ENCODE measurements at places on chromosomes 7 and 10.

GRCh38 chr10:114987995-114988394, 50.0 kb downstream of the TRUB1 start:
- H3K27ac ChIP-seq, result no peak overlapping the region
- peaks cover 9% of the 10 kb centered on the region for H3K36me3 ChIP-seq
- H3K27me3 ChIP-seq, result no peaks in the 10 kb centered on the region
- H3K4me3 ChIP-seq, result no peak overlapping the region
- H3K4me1 ChIP-seq, result no peaks in the 10 kb centered on the region
- DNase-seq, result no peak

- H3K27ac ChIP-seq, result no peak overlapping the region
- no peak for DNase-seq
- H3K27me3 ChIP-seq, result no peaks in the 10 kb centered on the region
- no peaks in the 10 kb centered on the region for H3K36me3 ChIP-seq
- no peak overlapping the region for H3K4me3 ChIP-seq
- H3K4me1 ChIP-seq, result no peaks in the 10 kb centered on the region
Observed at GRCh38 chr7:84200859-84201258, 6.3 kb upstream of the SEMA3A start.

GRCh38 chr10:100006243-100006886, 3.4 kb downstream of the DNMBP start:
- H3K27ac ChIP-seq, result no peak overlapping the region
- H3K27me3 ChIP-seq, result no peaks in the 10 kb centered on the region
- no peaks in the 10 kb centered on the region for H3K36me3 ChIP-seq
- DNase-seq, result no peak
- peaks cover 10% of the 10 kb centered on the region for H3K4me1 ChIP-seq

DNA sequence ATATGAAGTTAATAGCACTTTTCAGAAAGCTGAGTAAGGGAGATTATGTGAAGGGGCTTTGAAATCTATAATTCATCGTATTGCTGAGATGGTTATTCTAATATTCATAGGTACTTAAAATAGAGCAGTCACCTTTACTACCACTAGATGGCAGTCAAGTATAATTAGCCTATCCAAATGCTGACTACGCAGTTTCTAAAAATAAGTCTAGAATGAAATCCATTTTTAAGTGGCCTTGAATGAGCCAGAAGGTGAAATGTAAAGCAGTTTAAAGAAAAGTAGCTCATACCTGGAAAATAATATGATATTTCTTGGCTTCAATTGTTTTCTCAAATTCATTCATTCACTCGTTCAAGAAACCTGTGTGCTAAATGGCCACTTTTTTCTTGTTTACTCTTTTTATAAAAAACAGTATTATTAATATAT, 1277.1 kb downstream of the GATA3 start:
- no peaks in the 10 kb centered on the region for H3K36me3 ChIP-seq
- no peak overlapping the region for H3K4me3 ChIP-seq
- no peaks in the 10 kb centered on the region for H3K4me1 ChIP-seq

GRCh38 chr10:123061865-123062264, 53.1 kb downstream of the ACADSB start:
- H3K27ac ChIP-seq, result no peak overlapping the region
- no peaks in the 10 kb centered on the region for H3K4me1 ChIP-seq
- no peaks in the 10 kb centered on the region for H3K27me3 ChIP-seq
- no peak overlapping the region for H3K4me3 ChIP-seq
- no peak for DNase-seq

- H3K27ac ChIP-seq, result no peak overlapping the region
- H3K36me3 ChIP-seq, result no peaks in the 10 kb centered on the region
- DNase-seq, result no peak
- H3K4me1 ChIP-seq, result no peaks in the 10 kb centered on the region
- no peak overlapping the region for H3K4me3 ChIP-seq
Observed at GRCh38 chr7:89477991-89478390, 676.3 kb upstream of the STEAP1 start.

GRCh38 chr7:28036696-28037095, 143.9 kb downstream of the JAZF1 start:
- H3K4me1 ChIP-seq, result no peaks in the 10 kb centered on the region
- H3K36me3 ChIP-seq, result no peaks in the 10 kb centered on the region
- no peak for DNase-seq
- H3K4me3 ChIP-seq, result no peak overlapping the region
- no peaks in the 10 kb centered on the region for H3K27me3 ChIP-seq

GRCh38 chr7:153382641-153383101, 623.1 kb downstream of the ACTR3B start:
- H3K27me3 ChIP-seq, result no peaks in the 10 kb centered on the region
- no peaks in the 10 kb centered on the region for H3K36me3 ChIP-seq
- no peak overlapping the region for H3K27ac ChIP-seq
- no peak for DNase-seq

DNA sequence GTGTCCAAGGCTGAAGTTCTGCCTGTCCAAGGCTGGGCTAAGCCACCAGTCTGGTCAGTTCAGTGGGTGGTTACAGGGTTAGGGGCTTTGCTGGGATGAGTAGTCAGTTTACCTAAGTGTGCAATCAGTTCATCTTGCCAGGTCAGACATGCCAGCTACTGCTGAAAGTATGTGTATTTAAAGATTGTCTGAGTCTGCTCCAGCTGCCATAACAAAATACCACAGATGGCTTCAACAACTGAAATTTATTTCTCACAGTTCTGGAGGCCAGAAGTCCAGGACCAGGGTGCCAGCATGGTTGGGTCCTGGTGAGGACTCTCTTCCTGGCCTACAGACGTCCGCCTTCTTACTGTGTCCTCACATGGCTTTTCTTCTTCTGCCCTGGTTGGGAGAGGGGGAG, 52.4 kb upstream of the TNS3 start:
- no peak for DNase-seq
- H3K27ac ChIP-seq, result no peak overlapping the region
- no peaks in the 10 kb centered on the region for H3K4me1 ChIP-seq
- H3K36me3 ChIP-seq, result no peaks in the 10 kb centered on the region
- H3K4me3 ChIP-seq, result no peak overlapping the region

- H3K4me1 ChIP-seq, result no peaks in the 10 kb centered on the region
- no peak overlapping the region for H3K4me3 ChIP-seq
- no peaks in the 10 kb centered on the region for H3K27me3 ChIP-seq
- H3K27ac ChIP-seq, result no peak overlapping the region
- DNase-seq, result no peak
- no peaks in the 10 kb centered on the region for H3K36me3 ChIP-seq
Observed at GRCh38 chr10:51468424-51468823, 231.0 kb downstream of the CSTF2T start.

GRCh38 chr7:3949242-3949640, 648.2 kb downstream of the SDK1 start:
- no peaks in the 10 kb centered on the region for H3K36me3 ChIP-seq
- H3K27ac ChIP-seq, result no peak overlapping the region
- no peak for DNase-seq
- no peaks in the 10 kb centered on the region for H3K4me1 ChIP-seq

- H3K36me3 ChIP-seq, result no peaks in the 10 kb centered on the region
- peaks cover 4% of the 10 kb centered on the region for H3K27me3 ChIP-seq
- no peak overlapping the region for H3K4me3 ChIP-seq
- DNase-seq, result no peak
Observed at GRCh38 chr10:43263551-43264343, 3.1 kb downstream of the RASGEF1A start.

DNA sequence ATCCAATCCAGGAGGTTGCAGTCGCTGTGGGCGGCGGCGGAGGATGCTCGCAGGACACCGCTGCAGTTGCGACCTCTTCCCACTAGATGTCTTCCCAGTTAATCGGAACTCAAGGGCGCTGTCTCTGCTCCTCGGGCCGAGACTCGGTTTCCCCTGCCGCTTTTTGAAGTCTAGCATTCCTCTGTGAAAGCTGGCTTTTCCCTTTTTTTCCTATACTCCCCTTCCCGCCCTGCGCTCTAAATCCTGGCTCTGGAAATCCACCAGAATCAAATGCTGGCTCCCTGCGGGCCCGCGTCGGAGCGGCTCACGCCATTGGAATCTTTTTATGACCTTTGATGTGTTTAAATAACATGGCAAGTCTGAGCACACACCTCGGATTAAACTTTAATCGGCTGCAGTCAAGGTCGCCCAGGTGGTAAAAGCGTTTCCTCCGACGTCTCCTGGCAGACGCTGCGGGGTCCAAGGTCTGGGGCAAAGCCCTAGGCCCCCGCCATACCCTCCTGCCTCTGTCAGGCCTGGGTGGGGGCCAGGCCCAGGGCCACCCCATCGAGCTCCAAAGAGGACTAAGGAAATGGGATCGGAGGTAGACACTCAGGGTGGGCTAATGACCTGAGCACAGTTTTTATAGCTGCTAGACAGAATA, 10.7 kb upstream of the HOXA13 start:
- peaks cover 6% of the 10 kb centered on the region for H3K4me1 ChIP-seq
- H3K4me3 ChIP-seq, result no peak overlapping the region

GRCh38 chr7:8566016-8566415, 132.6 kb downstream of the NXPH1 start:
- no peak for DNase-seq
- H3K4me1 ChIP-seq, result no peaks in the 10 kb centered on the region
- no peak overlapping the region for H3K4me3 ChIP-seq
- H3K36me3 ChIP-seq, result no peaks in the 10 kb centered on the region
- H3K27ac ChIP-seq, result no peak overlapping the region

DNA sequence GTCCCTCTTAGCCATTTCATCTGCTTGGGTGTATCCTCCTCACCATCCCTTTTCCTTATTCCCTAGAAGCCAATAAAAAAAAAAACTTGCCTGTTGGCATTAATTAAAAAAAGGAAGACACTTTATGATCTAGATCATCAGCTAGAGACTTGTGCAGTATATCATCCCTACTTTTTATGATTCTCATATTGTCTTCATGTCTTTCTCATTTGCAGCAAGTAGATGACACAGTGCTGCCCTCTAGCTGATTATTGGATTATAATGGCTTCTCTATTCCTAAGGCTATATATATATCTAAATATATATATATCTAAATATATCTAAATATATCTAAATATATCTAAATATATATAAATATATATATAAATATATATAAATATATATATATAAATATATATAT, 272.4 kb upstream of the LRGUK start:
- no peaks in the 10 kb centered on the region for H3K36me3 ChIP-seq
- H3K4me3 ChIP-seq, result no peak overlapping the region
- H3K4me1 ChIP-seq, result no peaks in the 10 kb centered on the region

GRCh38 chr7:110973196-110973990, 117.5 kb upstream of the LRRN3 start:
- H3K36me3 ChIP-seq, result no peaks in the 10 kb centered on the region
- no peak overlapping the region for H3K27ac ChIP-seq
- no peaks in the 10 kb centered on the region for H3K4me1 ChIP-seq
- no peak overlapping the region for H3K4me3 ChIP-seq
- no peaks in the 10 kb centered on the region for H3K27me3 ChIP-seq
- DNase-seq, result no peak

DNA sequence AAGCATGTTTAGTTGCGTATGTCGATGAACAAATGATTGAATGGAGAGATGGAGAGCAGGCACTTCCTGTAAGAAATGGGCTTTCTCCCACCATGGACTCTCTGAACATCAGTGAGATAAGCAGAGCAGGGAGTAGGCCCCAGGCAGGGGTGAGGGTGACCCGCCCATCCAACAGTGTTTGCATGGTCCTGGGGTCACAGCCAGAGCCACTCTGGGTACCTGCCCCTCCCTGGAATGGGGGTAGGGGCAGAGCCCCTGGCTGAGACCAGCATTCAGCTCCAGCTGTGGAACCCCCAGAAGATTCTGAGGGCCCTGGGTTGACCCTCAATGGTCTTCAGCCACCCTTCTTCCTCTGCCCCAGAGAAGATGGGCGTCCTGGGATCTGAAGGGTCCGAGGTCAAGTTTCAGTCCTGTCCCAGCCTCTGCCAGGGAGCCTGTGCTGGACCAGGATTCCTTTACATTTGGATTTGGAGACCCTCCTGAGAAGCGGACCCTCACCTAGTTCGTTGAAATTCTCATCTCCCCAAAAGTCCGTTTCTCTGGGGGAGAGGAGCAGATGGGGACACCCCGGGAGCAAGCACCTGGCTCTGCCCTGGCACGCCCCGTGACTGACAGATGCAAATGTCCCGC, 2.4 kb upstream of the FGF8 start:
- H3K27me3 ChIP-seq, result peaks cover 38% of the 10 kb centered on the region
- no peaks in the 10 kb centered on the region for H3K36me3 ChIP-seq
- peaks cover 54% of the 10 kb centered on the region for H3K4me1 ChIP-seq
- H3K27ac ChIP-seq, result no peak overlapping the region
- no peak overlapping the region for H3K4me3 ChIP-seq

DNA sequence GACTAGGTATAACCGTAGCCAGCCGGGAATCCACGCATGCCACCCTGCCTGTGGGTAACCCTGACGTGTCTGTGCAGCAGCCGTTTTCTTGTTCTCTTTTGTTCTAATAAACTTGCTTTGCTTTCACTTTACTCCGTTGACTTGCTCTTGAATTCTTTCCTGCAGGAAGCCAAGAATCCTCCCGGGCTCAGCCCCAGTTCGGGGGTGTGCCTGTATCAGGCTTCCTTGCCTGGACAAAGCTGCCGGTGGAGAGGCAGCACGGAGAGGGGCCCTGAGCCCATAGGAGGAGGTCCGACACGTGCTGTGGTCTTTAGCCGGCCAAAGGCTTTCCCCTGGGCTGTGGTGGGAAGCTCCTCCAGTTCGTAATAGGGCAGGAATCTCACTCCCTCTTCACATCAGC, 256.5 kb upstream of the PPP2R2D start:
- H3K27ac ChIP-seq, result no peak overlapping the region
- H3K36me3 ChIP-seq, result no peaks in the 10 kb centered on the region

- DNase-seq, result no peak
- no peaks in the 10 kb centered on the region for H3K4me1 ChIP-seq
- no peak overlapping the region for H3K4me3 ChIP-seq
- H3K27me3 ChIP-seq, result no peaks in the 10 kb centered on the region
- H3K36me3 ChIP-seq, result no peaks in the 10 kb centered on the region
Observed at GRCh38 chr10:37552881-37553280, 304.5 kb downstream of the ZNF248 start.

- no peaks in the 10 kb centered on the region for H3K36me3 ChIP-seq
- no peaks in the 10 kb centered on the region for H3K27me3 ChIP-seq
- H3K27ac ChIP-seq, result no peak overlapping the region
- H3K4me1 ChIP-seq, result no peaks in the 10 kb centered on the region
- DNase-seq, result no peak
- no peak overlapping the region for H3K4me3 ChIP-seq
Observed at GRCh38 chr10:25805986-25806385, 128.0 kb upstream of the MYO3A start.

- H3K4me1 ChIP-seq, result no peaks in the 10 kb centered on the region
- H3K4me3 ChIP-seq, result no peak overlapping the region
- no peaks in the 10 kb centered on the region for H3K27me3 ChIP-seq
- H3K27ac ChIP-seq, result no peak overlapping the region
- H3K36me3 ChIP-seq, result no peaks in the 10 kb centered on the region
Observed at GRCh38 chr7:147765301-147765700, 825.3 kb upstream of the C7orf33 start.

DNA sequence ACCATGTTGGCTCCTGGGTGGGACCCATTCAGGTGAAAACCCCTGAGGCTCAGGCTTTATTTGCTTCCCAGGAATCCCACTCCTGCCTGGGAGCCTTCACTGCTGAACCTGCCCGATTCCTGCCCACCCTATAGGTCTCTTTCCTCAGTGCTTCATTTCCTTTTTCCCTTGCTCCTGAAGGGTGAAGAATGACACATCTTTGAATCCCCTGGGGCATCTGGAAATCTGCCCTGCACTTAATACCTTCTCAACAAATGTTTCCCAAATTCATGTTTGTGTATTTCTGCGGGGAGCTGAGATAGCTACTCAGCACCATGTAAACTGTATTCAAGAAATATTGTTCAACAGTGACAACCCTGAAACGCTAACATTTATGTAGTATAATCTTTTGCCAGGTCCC, 10.3 kb upstream of the PCBD1 start:
- no peaks in the 10 kb centered on the region for H3K4me1 ChIP-seq
- no peaks in the 10 kb centered on the region for H3K27me3 ChIP-seq
- H3K27ac ChIP-seq, result no peak overlapping the region
- no peak overlapping the region for H3K4me3 ChIP-seq
- DNase-seq, result no peak

- no peaks in the 10 kb centered on the region for H3K36me3 ChIP-seq
- peak overlapping the region; percentile 69 for H3K27ac ChIP-seq
- H3K27me3 ChIP-seq, result no peaks in the 10 kb centered on the region
- H3K4me1 ChIP-seq, result peaks cover 86% of the 10 kb centered on the region
Observed at GRCh38 chr10:71735709-71736569, 16.4 kb upstream of the C10orf105 start.

Measured in effector memory CD4-positive, alpha-beta T cell (primary cell).